NCI-H1436 treated with DMSO at 0.1 percent for 48 hours (cell line): ENCODE measurements at places on chromosomes 13 and 19.

DNA sequence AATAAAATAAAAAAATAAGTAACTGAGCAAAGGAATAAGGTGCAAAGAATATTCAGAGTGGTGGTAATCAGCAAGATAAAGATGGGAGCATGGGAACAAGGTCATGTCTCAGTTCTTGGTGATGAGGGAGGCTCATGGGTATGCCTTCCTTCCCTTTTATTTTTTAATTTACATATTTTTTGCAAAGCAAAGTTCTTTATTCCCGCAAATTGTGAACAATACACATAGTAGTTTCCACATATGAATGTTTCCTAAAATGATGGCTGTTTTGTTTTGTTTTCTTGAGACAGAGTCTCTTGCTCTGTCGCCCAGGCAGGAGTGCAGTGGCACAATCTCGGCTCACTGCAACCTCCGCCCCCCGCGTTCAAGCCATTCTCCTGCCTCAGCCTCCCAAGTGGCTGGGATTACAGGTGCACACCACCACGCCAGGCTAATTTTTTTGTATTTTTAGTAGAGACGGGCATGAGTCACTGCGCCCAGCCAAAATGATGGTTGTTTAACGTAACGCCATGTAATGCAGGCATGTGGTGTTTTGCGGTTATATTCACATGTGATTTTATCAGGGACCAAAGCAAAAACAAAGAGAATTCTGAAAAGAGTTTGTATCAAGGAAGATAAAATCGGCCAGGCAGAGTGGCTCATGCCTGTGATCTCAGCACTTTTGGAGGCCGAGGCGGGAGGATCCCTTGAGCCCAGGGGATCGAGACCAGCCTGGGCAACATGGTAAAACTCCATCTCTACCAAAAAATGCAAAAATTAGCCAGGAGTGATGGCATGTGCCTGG, 4.5 kb upstream of the ADGRE2 start:
- DNase-seq, result no peak

DNA sequence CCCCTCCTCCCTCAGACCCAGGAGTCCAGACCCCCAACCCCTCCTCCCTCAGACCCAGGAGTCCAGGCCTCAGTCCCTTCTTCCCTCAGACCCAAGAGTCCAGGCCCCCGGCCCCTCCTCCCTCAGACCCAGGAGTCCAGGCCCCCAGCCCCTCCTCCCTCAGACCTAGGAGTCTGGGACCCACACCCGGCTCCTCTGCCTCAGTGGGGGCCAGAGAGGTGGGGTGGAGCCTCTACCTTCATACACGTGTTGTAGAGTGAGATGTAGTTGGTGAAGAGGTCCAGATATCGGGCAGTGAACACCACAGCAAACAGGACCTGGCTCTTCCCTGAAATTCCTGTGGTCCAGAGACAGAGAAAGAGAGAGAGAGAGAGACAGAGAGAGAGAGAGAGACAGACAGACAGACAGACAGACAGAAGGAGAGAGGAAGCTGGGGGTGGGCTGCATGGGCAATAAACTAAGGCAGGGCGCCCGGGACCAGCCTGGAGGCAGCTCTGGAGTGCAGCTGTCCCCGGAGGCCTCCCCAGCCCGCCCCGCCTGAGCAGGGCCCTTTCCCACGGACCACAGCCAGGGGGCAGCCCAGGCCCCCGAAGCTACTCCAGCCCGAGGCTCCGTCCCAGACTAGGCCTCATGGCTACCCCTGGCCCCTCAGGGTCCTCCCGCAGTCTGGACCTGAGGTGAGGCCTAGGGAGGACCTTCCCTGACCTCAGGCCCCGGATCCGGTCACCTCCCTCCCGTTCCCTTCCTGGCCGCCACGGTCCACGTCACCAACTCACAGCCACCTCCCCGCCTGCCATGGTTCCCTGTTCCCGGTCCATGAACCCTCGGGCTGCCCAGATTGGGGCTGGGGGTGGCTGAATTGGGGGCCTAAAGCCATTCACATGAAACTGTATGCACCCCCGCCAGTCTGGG, 907 bp downstream of the KDELR1 start:
- DNase-seq, result no peak

GRCh38 chr13:79660361-79660760, 179.4 kb downstream of the NDFIP2 start:
- no peak for DNase-seq

DNA sequence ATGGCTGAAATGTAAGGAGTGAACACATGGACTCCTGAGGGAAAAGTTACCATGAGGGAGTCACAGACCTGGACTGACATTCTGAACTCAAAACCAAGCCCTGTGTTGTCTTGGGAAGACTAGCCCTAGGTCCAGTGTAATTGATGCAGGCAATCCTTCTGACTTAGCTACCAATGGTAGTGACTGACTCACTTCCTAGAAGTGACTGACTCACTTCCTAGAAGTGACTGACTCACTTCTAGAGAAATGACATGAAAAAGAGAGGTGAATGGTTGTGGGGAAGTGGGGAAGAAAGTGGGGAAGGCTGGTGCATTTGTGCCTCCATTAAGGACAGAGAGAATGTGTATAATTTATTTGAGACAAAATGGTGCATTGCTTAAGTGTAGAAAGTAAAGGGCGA, 49.9 kb downstream of the EDNRB start:
- no peak for DNase-seq

DNA sequence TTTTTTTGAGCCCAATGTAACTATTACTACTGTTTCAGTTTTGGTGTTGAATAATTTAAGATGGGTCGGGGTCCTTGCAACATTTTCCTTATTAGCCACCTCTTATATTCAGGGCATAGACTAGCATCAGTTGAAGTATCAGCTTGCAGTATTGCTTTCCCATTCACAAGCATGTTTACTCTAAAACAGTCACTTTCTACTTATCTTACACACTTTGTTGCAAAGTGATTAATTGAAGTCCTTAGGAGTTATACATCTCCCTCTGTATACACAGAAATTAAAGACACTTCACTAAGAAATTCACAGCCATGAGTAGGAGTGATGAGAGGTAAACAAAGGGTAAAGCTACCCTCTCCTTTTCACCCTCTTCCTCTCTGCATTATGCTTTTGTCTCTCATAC, 27.6 kb downstream of the SLAIN1 start:
- DNase-seq, result no peak

- DNase-seq, result no peak
These were observed 117.6 kb downstream of the MIPEP start for GRCh38 chr13:23771552-23771951.

GRCh38 chr13:81394640-81395039, 1053.7 kb upstream of the SPRY2 start:
- DNase-seq, result no peak

GRCh38 chr19:46573679-46574498, 27.2 kb upstream of the CALM3 start:
- no peak for DNase-seq

- DNase-seq, result no peak
These were observed 17.9 kb downstream of the SLAIN1 start for GRCh38 chr13:77715233-77715891.

- no peak for DNase-seq
These were observed at the start of gene ZNF878 for GRCh38 chr19:12052497-12053169. ZNF878 (minus strand) TSS chr19:12052961; CDS start chr19:12052801, 160 bp downstream.

DNA sequence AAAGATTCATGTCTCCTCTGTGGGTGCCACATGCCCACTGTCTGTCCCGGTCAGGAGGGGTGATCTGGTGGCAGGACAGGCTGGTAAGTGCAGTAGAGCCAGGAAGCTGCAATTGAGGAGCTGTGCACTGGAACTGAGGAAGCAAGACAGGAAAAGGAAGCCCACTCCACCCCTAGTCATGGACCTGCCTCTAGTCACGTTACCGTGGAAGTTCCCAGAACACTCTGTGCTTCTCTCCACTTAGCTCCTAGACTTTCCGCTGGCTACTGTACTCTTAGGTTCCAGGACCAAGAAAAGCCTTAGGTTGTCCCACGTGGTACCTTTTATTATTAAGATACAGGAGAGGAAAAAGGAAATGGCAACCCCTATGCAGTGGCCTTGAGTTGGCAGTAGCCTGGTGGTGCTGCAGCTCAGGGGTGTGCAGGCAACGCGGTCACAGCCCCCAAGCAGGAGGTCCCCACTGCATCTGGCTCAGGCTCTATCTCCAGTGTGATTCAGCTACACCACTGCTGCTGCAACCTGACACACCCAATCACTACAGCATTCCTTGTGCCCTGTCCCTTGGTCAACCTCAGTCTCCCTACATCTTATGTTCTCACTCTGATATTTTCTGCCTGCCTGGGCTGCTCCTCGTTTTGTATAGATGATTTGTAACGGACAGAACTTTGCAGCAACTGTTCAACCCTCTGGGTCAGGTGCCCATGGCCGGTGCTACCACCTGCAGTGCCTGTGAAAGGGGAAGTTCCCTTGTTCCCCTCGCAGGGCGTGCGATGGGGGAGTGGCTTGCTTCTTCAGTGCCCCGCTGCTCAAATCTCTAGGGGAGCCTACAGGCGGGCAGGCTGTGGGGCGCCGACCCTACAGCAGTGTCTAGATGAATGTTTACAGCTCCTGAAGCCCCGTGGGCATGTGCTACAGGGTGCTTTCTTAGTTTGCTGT, 24.4 kb upstream of the GPR12 start:
- no peak for DNase-seq

- DNase-seq, result no peak
These were observed 6.4 kb downstream of the KANK3 start for GRCh38 chr19:8336660-8337059.

GRCh38 chr13:73972545-73972944, 161.7 kb downstream of the KLF12 start:
- DNase-seq, result no peak

DNA sequence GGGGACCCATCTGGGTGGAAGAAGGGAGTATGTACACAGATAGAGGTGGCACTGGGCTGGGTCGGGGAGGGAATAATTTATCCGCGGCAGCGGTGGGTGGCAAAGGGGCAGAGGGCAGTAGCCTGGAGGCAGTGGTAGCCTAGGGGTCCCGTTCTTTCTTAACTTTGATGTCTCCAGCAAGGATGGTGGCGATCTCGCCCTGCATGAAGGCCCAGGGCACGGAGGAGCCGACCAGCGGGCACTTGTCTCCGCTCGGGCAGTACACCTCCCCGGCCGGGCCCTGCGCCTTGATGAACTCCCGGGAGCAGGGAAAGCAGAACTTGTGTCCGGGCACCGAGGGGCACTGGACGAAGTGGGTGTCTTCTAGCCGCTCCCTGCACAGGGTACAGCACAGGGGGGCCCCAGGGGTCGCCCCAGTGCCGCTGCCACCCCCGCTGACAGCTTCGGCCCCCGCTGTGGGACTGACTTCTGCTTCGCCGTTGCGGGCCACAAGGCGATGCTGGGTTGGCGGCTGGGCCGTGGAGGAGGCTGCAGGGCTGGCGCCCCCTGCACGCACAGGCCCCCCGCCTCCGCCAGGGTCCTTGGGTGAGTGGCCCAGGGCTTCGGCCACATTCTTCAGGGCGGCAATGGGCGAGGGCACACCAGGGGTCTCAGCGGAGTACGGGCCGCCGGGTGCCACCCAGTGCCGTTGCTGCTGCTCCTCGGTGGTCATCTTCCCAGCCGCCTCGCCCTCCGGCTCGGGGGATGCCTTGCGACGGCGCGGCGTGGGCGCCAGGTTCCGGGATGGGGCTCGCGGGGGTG, 1.9 kb downstream of the IRF2BP1 start:
- DNase-seq, result no peak

DNA sequence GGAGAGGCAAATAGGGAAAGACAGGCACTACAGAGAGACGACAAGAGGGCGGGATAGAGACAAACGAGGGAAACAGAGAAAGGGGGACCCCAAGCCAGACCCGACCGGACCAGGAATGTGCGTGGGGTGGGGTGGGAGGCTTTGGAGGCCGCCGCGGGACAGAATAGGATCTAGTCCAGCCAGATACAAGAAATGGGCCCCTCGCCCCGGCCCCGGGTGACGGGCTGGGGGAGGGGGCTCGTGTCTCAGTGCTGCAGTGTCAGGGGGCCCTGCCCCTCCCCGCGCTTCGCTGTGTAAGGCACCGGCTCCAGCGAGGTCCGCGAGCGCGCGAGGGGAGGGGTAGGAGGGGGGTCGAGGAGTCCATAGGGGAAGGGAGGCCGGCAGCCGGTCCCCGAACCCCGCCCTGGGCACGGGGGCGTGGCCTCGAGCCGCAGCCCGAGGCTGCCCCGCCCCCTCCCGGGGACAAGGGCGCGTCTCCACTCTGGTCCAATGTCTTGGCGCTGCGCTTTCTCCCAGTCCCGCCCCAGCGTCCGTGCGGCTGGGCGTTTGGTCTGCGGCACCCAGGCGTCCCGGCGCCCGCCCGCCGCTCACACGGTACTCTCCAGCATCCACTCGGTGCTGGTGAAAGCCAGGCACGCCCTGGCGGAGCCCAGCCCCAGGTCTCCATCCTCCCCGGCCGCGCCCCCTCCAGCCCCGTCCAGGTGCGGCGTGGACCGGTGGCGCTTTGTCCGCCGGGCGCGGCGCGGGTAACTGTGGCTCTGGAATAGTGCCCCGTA, 11.0 kb downstream of the IFNL1 start:
- peak; percentile 20 for DNase-seq

DNA sequence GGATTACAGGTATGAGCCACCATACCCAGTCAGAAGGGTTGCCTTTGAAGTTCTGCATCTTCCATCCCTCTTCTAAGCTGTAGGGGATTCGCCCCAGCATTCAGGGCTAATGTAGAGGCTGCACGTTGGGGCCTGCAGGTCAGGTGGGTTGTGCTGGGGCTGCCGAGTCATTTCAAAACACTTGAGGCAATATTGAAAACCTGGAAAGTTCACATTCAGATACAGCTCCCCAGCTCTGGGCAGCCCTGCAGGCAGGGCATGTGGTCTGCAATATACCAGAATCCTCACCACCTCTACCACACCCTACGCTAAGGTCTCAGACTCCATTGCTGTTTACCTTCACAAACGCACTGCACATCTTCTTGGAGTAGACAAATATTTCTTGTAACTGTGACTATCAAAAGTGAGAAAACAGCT, 24.6 kb downstream of the CCNE1 start:
- DNase-seq, result no peak

DNA sequence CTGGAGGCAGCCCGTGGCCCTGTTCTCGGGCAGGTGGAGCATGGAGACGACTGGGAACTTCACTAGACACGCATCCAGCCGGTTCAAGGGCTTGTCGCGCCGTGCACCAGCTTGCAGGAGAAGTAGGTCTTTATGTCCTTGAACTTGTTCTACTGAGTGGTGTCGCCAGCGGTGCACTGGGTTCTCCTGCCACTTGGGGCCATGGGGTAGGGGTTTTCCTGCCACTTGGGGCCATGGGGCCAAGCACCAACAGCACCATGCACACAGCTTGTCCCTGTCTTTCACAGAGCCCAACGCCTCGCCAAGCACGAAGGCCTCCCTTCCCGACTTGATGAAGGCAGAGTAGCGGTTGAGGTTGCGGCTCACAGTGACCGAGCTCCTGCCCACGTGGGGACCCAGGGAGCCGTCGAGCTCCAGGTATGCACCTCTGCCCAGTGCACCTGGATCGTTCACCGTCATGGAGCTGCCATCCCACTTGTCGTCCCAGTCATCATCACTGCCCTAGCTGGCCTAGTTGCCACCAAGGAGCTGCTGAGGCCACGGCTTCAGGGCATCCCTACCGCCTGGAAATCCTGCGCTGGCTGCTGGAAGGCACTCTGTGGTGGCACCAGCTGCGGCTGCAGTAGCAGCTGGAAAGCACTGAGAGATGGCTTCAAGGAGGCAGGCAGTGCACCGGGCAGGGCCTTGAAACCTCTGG, 40.5 kb upstream of the TPM4 start:
- DNase-seq, result no peak
